ENCODE measurements at places on chromosomes 1 and 21.

DNA sequence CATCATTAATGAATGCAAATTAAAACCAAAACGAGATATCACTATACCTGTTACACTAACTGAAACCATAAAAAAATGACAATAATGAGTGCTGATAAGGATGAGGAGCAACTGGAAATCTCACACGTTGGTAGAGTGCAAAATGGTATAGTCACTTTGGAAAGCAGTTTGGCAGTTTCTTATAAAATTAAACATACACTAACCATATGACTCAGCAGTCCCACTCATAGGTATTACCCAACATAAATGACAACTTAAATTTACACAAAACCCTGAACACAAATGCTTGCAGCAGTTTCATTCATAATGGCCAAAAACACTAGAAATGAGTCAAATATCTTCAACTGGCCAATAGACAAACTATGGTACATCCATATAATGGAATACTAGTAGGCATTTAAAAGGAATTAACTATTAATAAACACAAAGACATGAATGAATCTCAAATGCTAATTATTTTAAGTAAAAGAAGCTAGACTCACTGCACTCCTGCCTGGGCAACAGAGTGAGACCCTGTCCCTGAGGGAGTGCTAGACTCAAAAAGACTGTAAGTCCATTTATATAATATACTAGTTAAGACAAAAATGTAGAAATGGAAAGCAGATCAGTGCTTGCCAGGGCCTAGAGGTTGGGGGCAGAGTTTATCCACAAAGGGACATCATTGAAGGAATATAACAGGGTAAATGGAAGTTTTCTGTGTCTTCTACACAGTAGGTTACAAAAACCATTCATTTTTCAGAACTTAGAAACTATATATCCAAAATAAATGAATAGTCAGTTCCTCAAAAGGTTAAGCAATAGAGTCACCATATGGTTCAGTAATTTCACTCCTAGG lies 77.4 kb downstream of the EIF4G3 start:
- DNase-seq, result no peak

DNA sequence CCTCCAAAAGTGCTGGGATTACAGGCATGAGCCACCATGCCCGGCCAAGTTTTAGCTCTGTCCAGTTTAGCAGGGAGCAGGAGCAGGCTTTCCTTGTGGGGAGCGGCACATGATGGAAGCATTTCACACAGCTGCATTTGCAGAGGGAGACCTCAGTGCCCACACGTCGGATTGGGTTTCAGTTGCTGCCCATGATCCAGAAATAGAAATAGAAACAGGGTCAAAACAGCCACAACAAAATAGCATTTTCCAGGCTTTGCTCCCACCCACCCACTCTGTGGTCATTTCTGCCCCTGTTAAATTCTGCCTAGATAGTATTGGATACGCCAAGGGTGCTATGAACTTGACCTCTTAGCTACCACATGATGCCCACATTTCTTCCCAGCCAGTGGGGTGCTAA lies 128.4 kb downstream of the CNIH3 start:
- DNase-seq, result no peak

- no peak for DNase-seq
Measured at GRCh38 chr1:205947024-205947423, 3.8 kb upstream of the SLC26A9 start.

DNA sequence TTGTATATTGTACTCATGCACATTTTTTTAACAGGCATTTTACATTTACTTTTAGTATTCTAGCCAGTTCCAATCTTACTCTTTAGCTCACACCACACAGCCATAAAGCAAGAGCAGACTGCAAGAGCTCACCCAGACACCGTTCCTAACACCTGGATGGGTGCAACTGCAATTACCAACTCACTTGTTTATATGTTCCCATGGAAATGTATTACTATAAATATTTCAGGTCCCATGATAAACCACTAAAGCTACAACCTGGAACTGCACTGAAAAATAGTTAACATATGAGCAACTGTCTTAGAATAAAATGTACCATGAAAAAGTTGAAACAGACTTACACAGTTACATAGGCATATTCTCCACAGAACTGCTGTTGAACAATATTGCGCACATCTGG lies 30.8 kb downstream of the USP48 start:
- no peak for DNase-seq

DNA sequence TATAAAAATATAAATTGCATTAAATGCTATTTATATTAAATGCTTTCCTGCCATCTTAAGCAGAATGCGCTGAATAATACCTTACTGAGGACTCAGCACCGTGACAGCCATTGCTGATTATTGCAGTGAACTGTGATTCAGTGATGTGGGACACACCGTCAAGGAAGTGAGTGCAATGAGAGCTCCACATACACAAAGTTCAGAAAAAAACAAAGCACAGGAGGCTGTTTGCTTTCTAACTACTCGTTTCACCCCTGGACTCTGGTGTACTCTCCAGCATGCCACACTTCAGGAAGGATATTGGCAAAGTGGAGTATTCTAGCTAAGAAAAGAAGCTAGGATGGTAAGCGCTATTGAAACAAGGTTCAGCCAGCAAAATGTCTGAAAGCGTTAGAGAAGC lies 57.4 kb upstream of the CXADR start:
- DNase-seq, result no peak

GRCh38 chr1:51343624-51344023 lies 13.3 kb upstream of the TTC39A start:
- no peak for DNase-seq

GRCh38 chr1:198436276-198436675 lies 104.2 kb downstream of the ATP6V1G3 start:
- no peak for DNase-seq

- DNase-seq, result no peak
Measured at GRCh38 chr1:234938924-234939323, 189.7 kb downstream of the TOMM20 start.

GRCh38 chr21:29626801-29627470 lies 312.9 kb downstream of the GRIK1 start:
- no peak for DNase-seq

DNA sequence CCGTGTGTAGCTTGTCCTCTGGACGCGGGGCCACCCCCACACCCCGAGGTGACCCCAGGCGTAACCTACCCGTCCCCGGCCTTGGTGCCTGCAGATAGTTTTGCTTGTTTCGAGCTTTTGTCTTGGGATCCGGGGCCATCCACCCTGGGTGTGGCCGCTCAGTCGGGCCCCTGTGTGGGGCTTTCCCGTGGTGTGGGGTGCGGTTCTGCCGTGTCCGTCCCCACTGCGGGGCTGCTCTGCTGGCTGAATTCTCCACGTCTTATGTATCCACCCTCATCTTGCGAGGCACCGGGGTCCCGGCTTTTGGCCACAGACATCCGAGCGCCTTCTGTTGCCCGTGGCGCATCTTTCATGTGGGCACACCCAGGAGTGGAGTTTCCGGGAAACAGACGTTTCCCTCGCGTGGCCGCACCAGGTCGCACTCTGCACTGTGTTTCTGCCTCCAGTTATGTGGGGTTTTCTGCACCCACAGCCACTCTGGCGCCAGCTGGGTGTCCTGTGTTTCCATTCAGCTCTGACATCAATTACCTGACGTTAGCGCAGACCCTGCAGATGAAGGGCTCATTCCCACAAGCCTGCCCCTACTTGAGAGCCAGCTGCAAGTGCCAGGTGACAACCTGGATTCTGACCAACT lies 64.9 kb downstream of the PRKCZ start:
- no peak for DNase-seq

- no peak for DNase-seq
Measured at GRCh38 chr1:36258960-36259344, 34.7 kb downstream of the THRAP3 start.

GRCh38 chr1:9654834-9655723 lies 3.5 kb downstream of the PIK3CD start:
- no peak for DNase-seq

DNA sequence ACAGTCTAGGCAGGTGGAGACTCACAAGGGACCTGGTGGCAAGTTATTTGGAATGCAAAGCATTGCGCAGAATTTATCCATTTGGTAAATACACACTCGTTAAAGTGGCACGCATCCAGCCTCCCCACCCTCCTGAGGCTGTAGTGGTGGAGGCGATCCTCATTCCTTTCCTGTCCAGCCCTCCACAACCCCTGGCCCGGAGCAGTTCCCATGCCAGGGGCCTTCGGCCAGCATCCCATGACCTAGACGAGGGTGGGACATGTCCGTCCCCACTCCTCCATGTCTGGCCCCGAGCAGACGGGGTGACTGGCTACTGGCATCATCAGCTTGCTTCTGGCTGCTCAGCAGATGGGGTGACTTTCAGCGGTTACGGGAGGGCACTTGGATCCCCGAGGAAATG lies 281.5 kb upstream of the VAMP3 start:
- DNase-seq, result no peak

DNA sequence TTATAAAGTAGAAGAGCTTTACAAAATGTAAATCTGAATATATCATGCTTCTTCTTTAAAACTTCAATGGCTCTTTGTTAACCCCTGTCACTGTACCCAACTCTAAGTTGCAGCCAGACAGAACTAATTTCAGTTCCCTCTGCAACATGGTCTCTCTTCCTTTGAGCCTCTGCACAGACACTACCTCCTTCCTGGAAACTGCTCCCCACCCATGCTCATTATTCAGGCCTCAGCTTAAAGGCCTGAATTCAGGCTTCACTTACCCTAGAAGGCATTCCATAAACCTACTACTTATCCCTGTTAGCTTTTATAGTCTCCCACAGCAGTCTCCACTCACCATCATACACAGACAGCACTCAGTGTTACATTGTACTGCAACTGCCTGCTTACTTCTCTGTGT lies 2.6 kb upstream of the EEIG2 start:
- DNase-seq, result no peak

- DNase-seq, result no peak
Measured at GRCh38 chr1:205339717-205340116, 17.0 kb downstream of the KLHDC8A start.

- DNase-seq, result no peak
Measured at GRCh38 chr1:196459383-196459782, 148.9 kb downstream of the KCNT2 start.

GRCh38 chr1:32878183-32878582 lies 7.5 kb upstream of the FNDC5 start:
- peak; percentile 62 for DNase-seq

DNA sequence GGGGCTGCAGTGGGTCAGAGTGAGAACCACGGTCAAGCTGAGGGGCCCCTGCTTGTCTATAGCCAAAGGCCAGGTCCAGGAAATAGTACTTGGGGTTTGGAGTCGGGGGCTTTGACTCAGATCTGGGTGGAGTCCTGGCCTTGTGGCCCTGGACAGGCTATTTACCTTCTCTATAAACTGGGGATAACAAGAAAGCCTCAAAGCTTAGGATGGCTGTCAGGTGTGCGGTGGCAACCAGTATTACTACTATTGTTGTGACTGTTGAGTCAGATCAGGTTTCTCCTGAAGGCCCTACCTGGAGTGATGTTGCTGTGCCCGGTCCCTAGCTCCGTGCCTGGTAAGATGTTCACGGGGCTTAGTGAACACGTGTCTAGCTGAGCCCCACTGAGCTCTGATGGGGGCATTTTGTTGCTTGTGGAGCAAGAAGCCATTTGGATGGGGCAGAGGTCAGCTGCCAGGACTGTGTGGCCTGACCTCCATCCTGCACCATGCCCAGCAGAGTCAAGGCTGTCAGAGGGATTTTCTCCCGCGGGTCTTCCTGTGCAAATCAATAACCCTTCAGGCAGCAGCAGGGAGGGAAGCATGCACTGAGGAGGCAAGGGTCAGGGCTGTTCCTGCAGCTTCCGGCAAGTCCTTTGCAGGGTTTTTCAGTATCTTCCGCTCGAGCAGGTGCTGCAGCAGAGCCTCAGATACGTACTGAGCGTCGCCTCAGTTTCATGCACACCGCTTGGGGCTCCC lies 170.3 kb downstream of the CAMTA1 start:
- DNase-seq, result no peak

DNA sequence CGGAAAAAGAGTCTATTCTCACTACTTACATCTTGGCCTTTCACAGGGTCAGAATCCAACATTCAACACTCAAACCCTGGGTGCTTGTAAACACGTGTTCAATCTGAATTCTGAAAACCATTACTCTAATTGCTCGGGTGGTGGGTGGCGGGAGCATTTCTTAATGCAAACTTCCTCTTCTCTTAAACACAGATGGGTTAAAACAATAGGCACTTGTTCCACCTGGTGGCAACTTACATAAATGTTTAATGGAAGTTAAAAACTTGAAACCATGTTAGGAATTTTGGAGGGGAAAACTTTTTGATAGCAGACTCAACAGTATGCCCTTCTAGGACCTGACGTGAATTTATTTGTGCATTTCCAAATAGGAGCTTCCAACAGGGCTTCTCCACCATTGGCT lies 23.4 kb upstream of the TDRD10 start:
- peak; percentile 39 for DNase-seq

DNA sequence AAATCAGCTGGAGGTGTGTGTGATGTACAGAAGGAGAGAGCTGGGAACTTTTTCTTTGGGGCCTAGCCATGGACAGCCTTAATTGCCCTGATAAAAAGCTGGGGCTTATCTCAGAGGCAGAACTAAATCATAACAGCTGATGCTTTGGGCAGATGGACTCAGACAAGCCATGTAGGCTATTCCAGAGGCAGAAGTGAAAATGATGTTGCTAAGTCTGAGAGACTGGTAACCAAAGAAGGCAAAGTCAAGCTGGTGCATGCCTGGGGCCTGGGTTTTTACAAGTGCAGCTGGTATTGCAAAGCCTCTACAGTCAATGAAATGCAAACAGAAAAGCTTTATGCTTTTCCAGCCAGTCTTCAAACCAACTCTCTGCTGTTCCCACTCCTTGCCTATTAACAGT lies 39.0 kb upstream of the LMX1A start:
- no peak for DNase-seq

DNA sequence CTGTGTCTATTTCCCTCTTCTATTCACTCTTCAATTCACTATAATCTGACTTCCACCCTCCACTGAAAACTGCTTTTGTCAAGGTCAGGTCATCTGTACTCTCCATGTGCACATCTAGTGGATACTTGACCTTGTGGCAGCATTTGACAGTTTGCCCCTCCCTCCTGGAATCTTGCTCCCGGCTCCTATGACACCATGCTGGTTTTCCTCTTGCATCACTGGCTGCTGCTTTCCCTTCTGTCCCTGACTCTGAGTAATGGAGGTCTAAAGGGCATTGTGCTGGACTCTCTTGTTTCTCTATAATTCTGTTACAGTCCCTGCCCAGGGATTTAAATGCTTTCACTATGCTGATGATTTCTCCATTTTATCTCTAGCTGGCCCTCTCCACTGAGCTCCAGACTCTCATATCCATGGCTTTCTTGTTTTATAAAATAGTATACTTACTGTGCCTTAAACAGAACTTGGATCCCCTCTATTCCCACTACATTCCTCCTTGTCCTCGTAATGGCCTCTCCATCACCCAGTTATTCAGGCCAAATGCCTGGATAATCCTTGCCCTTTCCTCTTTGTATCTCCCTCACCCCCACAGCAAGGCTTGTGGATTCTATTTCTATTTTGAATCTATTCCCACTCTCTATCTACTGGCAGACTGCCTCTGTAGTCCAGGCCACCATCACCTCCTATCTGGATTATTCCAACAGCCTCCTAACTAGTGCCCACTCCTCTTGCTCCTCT lies 36.8 kb upstream of the PODN start:
- peak; percentile 70 for DNase-seq

- DNase-seq, result no peak
Measured at GRCh38 chr1:198328458-198329032, 171.7 kb downstream of the NEK7 start.

GRCh38 chr1:23667411-23667810 lies 24.2 kb upstream of the RPL11 start:
- DNase-seq, result no peak

Measured in HuH-7 (cell line).